ENCODE measurements at places on chromosomes 6 and 20.

- DNase-seq, result no peak
These were observed 135.0 kb upstream of the CCDC28A start for GRCh38 chr6:138638604-138639003.

GRCh38 chr6:142328070-142328469, 26.3 kb downstream of the ADGRG6 start:
- DNase-seq, result no peak

DNA sequence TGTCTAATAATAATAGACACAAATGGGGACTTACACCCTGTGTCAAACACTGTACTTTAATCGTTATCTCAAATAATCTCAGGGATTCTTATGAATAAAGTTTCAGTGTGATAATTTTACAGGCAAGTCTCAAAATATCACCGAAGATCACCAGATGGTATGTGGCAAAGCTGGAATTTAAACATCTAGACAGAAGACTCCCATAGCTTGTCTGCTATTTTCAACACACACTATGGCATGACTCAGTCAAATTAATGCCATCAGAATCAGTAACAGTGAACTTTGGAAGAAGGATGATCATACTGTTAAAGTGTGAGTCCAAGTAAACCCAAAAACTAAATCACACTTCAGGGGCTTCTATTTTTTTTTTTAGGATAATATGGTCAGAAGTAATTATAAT, 867.6 kb upstream of the FLRT3 start:
- DNase-seq, result no peak

DNA sequence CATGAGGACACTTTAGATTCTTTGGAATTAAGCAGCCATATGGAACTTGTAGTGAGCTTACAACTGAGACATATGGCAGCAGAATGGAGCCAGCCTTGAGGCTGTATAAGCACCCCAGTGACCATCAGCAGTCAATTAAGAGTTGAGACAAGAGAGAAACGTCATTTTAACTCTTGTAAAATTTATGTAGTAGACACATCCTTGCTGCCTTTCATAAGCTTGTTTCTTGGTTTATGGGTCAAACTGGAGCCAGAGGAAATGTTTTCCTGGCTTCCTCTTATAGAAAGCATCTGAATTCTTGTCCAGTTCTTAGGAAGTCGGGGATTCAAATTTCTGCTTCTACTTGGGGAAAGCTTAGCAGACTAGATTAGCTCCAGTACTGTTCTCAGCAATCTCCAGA, 745.1 kb upstream of the MARCKS start:
- DNase-seq, result no peak

DNA sequence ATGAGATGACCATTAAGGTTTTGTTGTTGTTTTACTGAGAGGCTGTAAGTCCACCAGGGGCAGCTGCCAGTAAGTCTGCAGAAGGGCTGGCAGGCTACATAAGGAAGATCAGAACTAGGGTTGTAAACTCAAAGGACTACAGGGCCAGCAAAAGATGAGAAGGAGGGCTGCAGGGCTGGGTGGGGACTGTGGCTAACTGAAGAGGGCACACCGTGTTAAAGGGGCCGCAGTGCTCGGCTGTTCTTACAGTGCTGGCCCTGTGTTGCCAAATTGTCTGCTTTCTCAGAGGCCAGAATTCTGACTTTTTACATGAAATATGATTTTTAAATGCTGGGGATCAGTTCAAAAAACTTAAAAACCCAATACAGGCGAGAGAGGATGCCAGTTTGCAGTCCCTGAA, 25.5 kb upstream of the ZNF318 start:
- no peak for DNase-seq

GRCh38 chr6:39309942-39310531, 4.2 kb downstream of the KCNK17 start:
- peak; percentile 12 for DNase-seq

DNA sequence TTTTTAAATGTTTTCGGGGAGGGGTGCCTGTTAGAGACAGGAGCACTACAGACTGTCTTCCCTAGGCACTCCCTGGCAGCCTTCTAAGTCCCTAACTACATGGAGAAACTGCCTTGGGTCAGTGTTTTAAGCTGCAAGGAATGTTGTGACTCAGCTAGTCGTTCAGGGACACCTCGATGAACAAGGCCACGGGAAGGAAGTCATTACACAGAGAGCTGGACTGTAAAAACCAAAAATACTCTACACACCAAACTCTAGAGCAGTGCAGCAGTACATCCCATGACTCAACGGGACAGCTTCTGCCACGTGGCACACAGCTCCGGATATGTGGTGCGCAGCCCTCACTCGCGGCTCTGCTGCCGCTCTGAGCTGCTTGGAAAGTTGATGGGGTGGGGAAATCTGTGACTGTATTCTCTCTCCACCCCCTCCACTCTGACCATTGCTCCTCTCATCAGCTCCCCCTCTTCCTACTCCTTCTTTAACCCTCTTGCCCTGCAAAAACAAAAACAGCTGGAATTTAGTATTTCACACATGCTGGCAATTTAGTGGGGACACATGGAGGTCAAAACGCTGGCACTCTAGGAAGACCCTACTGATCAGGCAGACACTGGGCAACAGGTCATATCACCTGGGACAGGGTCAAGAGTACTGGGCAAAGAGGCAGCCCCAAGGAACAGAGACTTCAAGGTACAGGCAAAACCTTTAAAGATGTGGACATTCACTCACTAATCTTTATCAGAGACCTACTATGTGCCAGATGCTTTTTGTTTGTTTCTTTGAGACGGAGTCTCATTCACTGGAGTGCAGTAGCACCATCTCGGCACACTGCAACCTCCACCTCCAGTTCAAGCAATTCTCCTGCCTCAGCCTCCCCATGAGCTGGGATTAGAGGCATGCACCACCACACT, 10.9 kb upstream of the LPIN3 start:
- DNase-seq, result no peak

- no peak for DNase-seq
These were observed 614 bp upstream of the TMEM242 start for GRCh38 chr6:157323966-157324300.

DNA sequence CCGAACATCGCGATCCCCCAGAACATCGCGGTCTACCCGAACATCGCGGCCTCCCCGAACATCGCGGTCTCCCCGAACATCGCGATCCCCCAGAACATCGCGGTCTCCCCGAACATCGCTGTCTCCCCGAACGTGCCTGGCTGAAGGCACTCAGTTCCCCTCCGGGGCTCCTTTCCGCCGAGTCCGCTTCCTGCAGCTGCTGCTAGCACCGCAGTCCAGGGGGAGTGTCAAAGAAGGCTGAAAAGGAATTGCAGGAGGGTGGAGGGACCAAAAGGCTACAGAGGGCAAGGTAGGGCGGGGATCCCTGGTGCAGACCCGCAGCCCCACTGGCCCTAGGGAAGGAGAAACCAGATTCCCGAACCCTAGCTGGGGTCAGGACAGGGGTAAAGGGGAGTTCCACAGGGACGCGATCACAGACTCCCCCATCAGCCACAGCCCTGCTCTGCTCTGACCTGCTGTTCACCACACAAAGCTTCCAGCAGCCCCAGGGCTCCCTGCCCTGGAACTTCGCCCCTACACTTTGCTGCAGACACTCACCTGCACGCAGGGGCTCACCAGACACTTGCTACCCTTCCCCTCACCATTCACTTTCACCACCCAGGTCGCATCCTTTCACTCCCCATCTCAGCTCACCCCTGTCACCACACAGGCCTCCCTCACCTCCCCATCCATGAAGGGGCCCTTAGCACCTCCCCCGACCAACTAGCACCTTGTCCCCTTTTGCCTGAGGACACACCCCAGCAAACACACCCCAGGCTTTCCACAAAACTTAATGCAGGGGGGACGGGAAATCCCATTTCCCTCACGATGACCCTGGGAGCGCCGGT, 1.7 kb downstream of the ULBP1 start:
- DNase-seq, result no peak

DNA sequence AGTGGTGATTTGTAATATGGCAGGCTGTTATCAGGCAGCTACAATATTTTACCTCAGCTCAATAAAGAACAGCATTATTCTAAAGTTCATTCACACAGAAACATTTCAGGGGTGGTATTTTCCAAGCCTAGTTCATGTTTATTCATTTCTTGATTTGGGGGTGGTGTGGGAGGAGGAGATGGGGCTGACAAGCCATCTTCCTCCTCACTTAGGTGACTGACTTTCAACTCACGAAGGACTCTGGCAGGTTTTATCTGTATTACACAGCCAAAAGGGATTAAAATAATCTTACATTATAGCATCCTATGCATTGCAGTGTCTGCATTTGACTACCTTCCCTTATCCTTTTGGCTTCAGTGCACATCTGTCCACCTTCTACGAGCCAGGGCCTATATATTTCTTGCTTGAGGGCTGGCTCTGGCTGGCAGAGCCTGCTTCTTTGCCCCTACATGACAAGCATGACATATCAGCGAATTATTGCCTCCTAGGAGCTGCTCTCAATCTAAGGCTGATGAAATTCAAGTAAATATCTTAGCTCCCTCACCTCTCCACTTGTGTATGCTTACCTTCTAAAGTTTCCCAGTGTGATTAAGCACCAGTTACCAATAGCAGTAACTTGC, 20.0 kb downstream of the KHDRBS2 start:
- DNase-seq, result no peak

- DNase-seq, result no peak
These were observed 703 bp downstream of the SNX9 start for GRCh38 chr6:157823528-157824370.

DNA sequence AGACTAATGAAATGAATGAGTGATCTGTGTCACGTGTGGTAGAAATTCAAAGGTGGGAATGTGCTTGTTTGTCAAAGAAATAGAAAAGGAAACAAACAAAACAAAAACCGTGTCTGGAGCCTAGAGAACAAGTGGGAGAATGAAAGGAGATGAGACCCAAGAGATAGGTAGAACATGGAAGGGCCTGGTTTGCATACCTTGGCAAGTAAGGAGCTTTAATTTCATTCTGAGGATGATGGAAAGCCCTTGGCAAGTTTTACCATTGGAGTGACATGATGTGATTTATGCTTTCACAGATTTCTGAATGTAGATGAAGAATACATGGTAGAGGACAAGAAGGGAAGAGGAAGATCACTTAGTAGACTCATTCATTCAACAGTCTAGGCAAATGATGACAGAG, 26.8 kb upstream of the PRDM1 start:
- DNase-seq, result no peak

DNA sequence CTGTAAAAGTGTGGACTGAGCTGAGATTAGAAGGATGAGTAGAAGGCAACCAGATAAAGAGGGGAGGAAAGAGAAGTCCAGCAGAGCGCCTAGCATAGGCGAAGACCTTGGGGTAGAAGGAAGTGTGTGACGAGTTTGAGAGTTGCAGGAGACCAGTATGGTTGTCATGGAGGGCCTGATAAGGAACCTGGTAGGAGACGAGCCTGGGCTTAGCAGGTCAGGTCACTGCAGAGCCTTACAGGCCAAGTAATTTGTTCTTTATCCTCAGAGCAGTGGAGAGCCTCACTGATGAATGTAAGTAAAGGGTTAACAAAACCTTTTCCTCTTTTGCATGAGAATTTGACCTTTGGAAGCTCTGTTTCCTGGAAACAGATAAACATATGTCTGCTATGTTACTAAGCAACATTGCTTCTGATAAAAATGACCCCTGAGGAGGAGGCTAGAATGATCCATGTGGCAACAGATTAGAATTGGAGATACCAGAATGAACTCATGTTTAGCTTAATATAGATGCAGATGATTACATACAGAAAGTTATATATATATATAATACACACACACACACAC, 2.9 kb upstream of the TMEM74B start:
- DNase-seq, result no peak

DNA sequence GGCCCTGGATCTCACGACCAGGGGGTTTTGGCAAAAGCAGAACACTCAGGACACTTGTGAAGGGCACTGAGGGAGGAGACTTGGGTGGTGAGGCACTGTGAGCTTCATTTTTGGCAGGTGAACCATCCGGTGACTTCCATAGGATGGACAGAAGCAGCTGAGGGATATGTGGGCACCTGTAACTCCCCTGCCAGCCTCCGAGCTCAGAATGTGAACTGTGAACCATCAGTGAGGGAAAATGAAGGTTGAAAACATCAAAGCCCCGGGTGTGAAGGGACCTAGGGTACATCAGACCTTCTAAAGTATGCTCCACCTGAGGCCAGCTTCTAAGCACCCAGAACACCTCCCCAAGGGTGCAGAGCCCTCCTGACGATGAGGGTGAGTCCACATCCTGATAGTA, 53.2 kb downstream of the FAXC start:
- no peak for DNase-seq

DNA sequence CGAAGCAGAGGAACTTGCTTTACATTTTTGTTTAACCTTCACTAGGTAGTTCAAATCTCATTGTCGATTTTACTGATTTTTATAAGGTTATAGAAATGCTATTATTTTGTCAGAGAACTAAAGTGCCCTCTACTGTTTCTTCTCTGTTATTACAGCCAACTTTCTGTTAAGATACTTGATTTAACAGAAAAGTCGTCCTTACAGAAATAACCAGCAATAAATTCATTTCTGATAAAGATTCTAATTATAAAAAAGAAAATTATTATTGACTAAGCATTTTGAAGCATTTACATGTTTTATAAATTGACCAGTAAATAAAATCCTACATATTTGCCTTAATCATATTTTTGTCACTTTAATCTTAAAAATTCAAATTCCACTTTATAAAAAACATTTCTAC, 60.8 kb downstream of the OGFRL1 start:
- no peak for DNase-seq

- no peak for DNase-seq
These were observed 104.9 kb downstream of the FYN start for GRCh38 chr6:111768431-111768770.

DNA sequence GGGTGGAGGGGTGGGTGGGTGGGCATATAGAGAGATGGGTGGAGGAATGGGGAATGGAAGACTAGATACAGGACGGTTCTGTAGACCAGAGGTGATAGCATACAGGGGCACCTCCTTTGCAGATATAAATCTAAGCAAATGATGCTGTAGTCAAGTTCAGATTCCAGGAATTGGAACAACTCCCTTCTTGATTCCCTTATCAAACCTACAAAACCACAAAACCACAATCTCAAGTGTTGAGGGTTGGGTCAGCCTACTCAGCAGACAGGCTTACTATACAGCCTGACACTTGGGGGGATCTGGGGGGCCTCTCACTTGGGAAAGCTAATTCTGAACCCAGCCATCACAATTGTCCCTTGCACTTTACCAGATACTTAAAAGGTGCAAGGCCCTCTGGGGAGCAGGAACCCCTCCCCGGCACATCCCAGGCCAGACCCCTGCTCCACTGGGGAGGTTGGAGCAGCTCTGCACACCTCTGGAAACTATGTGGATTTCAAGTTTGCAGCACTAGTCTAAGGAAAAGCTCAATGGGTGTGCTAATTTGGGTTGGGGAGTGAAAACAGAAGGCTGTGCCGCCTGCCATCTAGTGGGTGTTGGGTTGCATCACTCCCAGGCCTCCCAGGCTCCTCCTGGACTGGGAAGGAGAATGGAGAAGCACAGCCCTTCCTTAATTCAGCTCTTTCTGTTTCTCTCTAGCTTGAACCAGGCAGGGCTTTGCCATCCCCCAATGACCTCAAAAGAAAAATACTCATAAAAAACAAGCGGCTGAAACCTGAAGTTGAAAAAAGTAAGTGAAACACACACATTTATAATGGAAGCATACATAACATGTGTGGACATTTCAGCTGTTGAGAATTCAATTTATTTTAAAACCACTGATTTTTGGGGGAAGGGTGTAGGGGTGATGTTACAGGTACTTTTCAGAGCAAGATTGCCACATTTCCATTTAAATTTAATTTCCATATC, 121.2 kb upstream of the LAMP5 start:
- DNase-seq, result peak; percentile 5

- DNase-seq, result no peak
These were observed 7.6 kb upstream of the MICA start for GRCh38 chr6:31395832-31396231.

- no peak for DNase-seq
These were observed 119.6 kb upstream of the EDN1 start for GRCh38 chr6:12170351-12171092.

All from NCI-H2107 (cell line).